Stromal cell of bone marrow (primary cell): ENCODE measurements at places on chromosomes 1 and 21.

DNA sequence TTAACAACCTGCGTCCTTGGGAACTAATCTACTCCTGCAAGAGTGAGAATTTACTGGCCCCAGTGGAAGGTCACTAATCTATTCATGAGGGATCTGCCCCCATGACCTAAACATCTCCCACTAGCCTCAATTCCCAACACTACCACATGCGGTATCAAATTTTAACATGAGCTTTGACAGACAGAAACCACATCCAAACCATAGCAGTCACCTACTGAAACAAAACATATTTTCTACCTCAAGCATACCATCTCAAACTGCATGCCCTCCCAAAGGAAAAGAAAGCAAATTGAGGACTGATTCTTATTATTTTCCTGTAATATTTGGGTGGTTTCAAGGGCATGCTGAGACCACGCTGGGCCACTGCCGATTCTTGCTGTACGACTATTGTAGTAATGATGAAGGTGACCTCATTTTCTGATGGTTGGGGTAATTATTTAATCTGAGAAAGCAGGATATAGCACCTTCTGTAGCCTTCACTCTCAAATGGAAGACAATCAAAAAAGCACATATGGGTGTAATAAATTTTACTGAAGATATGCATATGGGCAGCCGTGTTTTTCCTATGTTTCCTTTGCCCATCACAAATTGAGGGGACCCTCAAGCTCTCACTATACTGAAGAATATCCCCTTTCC lies 13.2 kb upstream of the GBP5 start:
- no peak for DNase-seq

DNA sequence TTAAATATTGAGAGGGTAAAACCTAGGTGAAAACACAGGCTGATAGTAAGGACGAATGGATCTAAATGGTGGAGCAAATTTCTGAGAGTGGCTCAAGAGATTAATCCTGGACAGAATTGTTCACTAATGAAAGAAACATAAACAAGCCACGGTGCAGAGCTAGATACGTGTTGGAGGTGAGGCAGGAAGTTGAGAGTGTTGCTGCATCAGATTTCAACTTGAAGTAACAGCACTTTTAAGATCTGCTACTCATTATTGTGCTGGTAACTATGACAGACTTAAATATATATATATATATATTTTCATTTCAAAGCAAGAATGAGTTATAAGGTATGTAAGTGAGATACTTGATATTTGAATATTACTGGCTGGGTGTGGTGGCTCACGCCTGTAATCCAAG lies 64.9 kb downstream of the PTGS2 start:
- no peak for DNase-seq

GRCh38 chr1:93967306-93967705 lies 58.1 kb upstream of the GCLM start:
- no peak for DNase-seq

DNA sequence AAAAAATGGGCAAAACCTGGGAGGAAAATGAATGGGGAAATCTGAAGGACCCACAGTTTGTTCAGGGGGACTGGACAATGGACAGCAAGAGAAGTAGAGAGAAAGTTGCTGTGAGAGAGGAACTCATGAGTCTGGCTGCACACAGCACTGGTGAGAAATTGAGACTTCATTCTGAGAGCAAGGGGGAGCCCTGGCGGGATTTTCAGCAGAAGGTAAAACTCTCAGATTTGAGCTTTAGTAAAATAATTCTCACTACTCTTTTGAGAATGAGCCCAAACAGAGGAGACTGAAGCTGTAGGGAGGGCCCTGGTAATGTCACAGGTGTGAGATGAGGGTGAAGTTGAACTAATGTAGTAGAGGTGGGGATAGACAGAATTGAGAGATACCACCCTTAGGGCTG lies 438.6 kb downstream of the OMA1 start:
- no peak for DNase-seq

DNA sequence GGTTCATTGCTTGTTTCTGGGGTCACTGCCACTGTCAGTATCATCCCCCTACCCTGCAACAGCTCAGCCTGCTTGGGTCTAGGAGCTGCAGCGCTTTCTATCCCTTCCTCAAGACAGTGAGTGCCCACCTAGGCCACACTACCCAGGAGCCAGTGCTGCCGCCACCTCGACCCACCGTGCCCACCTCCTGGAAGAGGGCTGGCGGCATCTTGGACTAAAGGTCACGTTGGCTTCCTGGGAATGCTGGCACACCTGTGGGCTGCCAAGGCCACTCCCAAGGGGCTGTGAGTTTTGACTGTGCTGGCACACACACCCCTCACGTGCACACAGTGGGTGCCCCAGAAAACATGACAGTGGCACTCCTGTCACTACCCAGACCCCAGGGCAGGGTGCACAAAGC lies 22.1 kb downstream of the CRYAA start:
- no peak for DNase-seq

GRCh38 chr21:18764720-18765119 lies 361.1 kb upstream of the TMPRSS15 start:
- no peak for DNase-seq

GRCh38 chr1:109649491-109649914 lies 6.4 kb upstream of the GSTM4 start:
- DNase-seq = peak; percentile 25

GRCh38 chr1:210571356-210572284 lies 242.9 kb downstream of the HHAT start:
- no peak for DNase-seq

DNA sequence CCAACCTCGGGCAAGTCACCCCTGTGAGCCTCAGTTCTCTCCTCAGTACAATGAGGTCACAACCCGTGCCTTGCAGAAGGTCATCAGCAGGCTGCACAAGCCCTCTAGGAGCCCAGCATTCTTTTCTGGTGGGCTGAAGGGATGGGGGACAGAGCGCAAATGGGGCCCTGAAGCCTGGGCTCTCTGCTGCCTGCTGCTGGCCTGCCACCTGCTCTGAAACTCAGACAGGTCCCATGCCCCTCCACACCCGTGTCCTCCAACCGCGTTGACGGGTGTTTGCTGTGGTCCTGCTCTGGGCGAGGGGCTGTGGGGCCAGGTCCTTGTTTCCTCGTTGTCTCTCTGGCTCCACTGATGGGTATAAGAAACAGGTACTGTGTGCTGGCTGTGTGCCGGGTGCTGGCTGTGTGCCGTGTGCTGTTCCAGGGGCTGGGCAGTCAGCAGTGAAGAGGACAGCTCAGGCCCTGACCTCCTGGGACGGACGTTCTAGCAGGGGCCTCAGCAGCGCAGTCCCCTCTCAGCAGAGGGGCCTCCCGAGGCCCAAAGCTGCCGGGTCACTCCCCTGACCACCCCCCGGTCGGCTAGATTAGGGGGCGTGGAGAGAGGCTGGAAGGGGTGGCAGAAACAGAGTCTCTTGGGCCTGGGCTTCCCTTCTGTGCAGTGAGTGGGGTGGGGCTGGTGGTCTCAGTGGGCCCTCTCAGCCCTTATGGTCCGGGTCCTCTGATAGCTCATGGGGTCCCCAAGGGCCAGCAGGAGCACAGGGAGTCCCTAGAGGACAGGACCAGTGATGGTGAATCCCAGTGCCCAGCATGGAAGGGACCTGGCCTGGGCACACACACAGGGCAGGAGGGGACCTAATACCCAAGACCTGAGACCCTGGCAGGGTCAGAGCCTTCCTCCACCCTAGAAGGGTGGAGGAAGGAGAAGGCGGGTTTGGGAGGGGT lies 42.1 kb downstream of the DMRTB1 start:
- DNase-seq = no peak

DNA sequence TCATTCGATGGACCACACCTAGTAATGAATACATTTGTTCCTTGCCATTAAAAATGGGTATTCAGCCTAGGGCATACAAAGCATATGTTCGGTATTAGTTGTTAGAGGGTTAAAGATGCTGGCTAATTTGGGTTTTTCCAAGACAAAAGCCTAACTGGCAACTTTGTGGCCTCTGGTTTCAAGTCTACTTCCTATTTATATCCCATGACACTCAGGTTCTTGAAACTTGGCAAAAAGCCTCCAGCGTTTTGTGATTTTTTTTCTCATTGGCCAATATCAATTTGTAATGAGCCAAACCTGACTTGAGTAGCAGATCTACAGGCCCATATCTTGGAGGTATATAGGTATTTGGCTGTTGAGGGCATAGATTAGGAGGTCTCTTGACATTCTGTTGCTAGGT lies 75.3 kb downstream of the C1orf21 start:
- no peak for DNase-seq

DNA sequence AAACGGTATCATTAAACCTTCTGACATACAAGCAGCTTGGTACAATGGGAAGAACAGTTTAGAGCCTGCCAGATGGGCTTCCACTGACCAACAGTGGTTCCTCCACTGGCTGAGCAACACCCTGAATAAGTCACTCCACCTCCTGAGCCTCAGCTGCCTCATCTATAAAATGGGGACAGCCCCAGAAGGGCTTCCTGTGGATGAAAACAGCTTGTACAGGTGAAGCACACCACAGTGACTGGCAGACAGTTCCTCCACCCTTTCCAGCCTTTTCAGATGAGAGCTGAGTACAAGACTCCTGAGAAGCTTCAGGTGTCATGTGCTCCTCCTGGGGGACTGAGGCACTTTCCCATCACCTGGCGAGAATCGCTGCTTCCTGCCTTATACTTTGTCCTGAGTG lies 2.1 kb downstream of the CAPZB start:
- DNase-seq = no peak

- DNase-seq = peak; percentile 30
Observed at GRCh38 chr1:228410015-228410414, 3.4 kb upstream of the TRIM11 start.

DNA sequence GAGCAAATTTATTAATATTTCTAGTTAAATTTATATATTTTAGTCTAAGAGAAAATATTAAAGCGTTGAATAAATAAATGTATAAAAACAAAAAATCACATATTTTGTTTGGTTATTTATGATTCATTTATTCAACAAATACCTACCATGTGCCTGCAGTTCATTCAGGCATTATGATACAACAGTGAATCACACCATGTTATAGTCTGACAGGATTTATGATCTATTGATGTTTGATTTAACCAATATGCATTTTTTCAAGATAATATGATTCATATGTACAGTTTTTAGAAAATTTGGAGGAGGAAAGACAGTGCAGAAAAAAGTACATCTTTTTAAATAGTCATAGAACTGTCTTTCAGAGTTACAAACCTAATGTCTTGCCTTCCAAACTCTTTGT lies 7.4 kb upstream of the TRIM58 start:
- no peak for DNase-seq

DNA sequence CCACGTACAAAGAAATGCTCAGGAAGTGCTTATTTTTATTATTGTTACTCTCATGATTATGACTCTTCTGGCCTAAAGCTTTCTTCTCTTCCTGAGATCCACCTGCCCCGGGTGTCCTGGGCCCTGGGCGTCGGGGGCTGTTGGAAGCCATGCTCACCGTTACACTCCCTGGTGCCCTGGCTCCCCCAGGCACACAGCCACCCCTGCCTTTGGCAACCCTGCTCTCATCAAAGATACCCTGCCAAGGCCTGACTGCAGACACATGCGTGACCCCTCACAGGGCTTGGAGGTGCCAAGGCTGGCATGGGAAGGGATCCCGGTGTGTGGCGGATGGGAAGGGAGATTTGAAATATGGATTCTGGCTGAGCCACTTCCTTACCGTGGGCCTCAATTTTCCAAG lies 3.3 kb upstream of the KISS1 start:
- no peak for DNase-seq

GRCh38 chr21:43708745-43709381 lies 10.1 kb upstream of the PDXK start:
- DNase-seq = no peak
